Stimulated activated CD8-positive, alpha-beta memory T cell treated with anti-CD3 and anti-CD28 coated beads, Interleukin-15, amount 100 ng/mL, for 24 hours (primary cell): ENCODE measurements at places on chromosomes 5 and 9.

GRCh38 chr9:120570296-120570695, 9.7 kb downstream of the CDK5RAP2 start:
- DNase-seq, result no peak

DNA sequence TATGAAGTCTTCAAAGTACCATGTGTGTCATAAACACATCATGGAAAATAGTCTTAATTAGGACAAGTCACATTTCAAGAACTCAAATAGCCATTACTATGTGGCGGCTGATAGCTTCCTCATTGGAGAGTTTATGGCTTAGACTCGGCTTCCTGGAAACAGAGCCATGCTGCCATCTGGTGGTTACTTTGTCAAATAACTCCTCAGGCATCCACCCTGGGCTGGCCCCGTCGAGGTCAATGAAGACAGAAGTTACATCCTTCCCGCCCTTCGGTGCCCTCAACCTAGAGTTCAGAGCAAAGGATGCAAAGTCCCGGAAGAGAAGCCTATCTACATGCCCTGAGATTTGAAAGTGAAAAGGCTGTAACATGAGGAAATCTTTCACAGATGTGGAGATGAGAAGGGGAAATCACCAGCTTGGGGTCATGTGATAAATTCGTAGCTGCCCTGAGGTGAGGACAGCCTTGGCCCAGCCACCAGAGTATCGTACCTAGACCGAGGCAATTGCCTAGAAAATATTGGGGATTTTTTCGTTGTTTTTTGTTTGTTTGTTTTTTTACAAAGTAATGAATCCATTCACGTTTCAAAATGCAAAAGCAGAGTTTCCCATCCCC, 45.5 kb upstream of the ZNF169 start:
- peak; percentile 27 for DNase-seq

DNA sequence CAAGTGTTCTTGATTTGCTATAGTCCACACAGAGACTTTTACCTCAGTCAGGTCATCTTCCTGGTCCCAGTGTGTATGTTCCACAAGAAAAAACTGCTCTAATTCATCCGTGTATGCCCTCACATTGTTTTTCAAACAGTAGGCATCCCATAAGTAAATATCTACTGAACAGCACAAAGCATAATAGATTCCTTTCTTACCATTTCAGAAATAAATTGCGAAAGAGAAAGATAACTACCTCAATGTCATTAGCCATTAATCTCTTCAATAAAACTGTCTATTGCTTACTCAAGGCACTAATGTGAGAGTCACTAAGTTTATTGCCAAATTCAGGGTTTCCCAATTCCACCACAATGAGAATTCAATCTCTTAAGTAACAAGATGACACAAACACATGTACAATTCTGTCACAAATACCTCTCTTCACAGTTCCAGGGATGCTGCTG, 9.6 kb downstream of the FBXW2 start:
- DNase-seq, result no peak

DNA sequence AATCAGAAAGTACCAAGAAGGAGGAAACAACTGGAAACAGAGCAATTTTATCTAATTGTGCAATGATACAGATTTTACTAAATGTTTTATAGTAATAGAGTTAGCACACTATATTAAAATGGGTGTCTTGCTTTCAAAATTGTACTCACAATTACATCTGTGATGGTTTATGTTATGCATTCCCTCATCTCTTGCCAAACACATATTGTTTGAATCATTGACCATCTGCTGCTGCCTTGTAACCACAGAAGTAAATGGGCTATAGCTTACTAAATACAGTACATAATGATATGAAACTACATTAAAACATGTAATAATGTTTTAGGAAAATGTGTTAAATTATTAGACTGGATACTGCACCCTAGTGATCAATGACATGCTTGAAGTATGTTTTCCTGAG, 158.1 kb downstream of the SLC25A46 start:
- DNase-seq, result no peak

DNA sequence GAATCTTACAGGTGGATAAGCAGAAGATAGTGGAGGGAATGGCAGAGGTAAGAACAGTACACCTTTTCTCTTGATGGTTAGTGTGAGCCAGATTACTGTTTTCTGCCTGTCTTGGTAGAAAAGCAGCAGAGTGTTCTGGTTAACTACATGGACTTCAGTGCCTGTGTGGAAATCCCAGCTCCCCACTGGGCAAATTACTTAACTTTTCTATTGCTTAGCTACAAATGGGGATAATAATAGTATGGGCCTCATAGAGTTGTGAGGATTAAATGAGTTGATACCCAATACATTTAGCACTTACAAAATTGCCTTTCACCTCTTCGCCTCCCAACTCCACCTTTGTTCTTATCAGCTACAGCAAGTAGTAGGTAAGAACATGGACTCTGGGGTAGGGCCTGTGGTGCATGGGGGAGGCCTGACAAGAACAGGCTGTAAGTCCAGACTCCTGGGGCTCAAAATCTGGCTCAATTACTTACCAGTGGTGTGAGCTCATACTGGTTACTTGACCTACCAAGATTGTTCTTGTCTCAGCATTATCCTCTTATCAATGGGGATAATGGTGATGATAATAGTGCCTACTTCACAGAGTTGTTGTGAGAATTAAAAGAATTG, 125.1 kb downstream of the LIFR start:
- DNase-seq, result no peak

GRCh38 chr9:20838218-20838617, 154.2 kb downstream of the FOCAD start:
- DNase-seq, result no peak

GRCh38 chr5:136242136-136242535, 49.2 kb upstream of the SMIM32 start:
- DNase-seq, result no peak

DNA sequence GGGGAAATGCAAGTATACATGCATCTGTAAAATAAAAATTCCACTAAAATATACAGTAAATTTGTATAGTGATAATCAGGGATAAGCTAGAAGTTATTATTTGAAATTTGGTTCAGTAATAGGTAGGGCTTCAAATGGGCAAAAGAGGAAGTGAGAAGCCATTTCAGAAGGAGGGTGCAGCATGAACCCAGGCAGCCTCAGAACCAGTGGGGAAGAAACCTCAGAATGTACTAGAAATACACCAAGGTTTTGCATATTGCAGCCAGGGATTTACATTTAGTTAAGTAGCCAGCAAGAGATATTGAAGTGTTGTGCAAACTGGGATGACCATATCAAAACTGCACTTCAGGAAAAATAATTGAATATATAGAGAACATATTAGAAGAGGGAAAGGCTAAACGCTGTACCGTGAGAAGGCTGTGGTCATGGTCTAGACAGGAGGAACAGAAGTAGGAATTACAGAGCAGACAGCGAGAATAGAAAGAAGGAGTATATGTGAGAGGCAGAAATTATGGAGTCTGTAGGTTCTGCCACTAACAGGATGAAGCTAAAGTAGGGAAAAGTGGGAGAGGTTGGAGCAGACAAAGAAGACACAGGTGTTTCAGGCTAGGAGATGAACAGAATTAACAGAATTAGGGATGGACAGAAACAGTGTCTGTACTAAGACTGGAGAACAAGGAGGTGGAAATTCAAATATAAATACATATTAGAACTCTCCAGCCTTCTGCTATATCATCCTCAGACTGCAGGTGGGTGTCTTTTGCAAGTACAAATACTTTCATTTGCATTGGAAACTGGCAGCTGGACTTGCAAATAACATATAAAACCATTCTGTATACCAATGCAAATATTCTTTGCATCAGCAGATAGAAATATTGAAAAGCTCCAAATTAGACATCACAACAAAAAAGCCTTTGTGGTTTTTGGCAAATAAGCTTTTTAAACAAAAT, 335.6 kb downstream of the ZNF608 start:
- no peak for DNase-seq

DNA sequence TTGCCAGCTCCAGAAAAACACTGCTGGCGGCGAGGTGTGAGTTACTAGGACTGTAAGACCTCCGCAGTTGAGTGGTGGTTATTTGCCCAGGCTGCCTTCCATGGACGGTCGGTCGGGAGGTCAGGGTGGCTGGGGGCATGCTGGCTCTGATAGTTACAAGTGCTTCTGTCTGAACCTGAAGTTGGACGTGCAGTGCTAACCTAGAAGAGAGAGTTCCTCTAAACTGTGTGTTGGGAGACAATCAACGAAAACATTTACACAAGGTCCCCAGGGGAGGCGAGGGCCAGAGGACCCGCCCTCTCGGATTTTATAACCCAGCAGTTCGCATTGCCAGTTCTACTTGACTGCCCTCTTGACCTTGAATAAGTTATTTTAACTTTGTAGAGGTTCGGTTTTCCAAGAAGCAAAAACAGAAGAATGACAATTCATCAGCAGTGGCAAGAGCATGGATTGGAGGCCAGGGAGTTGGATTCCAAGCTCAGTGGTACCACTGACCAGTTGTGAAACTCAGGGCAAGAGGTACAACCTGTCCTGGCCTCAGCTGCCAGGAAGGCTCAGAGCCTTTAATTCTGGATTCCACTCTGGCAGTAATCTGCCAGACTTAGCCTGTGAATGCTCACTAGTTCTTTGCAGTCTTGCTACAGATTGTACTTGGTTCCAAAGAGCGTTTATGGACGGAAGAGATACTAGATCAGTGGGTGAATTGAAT, 28.7 kb upstream of the PDE8B start:
- DNase-seq, result no peak

DNA sequence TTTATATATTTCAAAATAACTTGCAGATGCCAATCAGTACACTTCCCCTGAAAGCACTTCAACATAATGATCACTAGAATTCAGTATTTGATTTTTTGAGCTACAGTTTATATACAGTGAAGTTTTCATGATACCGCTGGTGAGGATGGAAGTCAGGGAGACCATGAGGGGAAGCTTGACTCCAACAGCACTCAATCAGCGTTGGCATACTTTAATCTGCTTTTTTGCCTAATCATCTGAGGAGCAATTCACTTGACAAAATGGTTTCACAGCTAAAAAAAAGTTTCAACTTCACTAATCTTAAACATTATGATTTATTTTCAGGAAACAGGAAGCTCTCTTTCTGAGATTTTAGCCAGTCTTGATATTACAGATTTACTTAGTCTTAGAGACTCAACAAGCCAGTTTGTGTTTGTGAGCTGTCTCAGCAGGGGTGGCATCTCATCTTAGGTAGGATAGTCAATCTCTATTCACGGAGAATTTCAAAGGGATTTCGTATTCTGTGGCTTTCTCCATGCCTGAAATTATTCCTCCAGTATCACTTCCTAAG, 111.4 kb upstream of the ARRDC3 start:
- no peak for DNase-seq

DNA sequence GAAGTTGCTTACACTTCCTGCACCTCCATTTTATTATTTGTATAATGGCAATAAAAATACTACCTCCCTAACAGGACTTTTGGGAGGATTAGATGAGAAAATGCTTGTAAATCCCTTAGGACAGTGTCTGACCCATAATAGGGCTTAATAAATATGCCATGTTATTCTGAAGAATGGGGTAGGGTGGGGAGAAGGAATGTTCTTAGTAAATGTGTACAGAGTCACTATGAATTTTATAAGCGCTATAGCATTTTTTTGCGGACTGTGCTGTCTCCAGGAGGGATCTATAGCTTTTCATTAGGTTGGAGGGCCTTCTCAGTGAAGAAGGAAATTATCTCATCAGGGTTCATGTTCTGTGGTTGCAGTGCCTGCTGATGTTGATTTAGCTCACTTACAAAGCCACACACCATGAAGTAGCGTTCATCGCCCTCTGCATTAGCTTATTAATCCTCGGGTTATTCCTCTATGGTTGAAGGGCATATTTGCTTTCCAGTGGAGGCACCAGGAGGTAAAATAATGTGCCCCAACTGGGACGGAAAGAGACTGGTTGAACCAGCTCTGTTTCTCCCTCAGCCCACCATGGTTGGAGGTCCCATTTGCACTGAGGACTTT, 497.1 kb downstream of the ARHGEF28 start:
- DNase-seq, result no peak

GRCh38 chr5:57491369-57491965, 8.9 kb upstream of the ACTBL2 start:
- no peak for DNase-seq

GRCh38 chr5:115898656-115899055, 56.9 kb downstream of the AP3S1 start:
- DNase-seq, result no peak

- no peak for DNase-seq
These were observed 561 bp downstream of the DAPK1 start for GRCh38 chr9:87498046-87498810.

DNA sequence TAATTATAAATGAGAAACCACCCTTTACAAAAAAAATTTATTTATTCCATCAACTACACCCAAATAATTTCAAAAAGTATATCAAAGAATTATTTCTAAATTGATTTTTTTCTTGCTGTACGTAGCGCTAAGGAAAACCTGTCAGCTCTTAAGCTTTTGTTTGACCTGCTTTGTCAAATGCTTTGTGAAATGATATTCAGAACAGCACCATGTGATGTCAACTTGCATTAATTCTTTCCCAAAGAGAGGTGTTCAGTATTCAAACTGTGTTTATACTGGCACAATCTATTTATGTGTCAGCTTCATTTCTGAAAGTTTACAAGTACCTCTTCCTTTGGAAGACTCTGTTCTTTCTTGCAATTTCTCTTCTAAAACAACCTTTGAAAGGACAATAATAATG, 12.0 kb upstream of the ARSB start:
- no peak for DNase-seq

GRCh38 chr9:131590449-131590848, 45.1 kb downstream of the PRRT1B start:
- no peak for DNase-seq
